SK-N-DZ (cell line): ENCODE measurements at places on chromosomes 5 and 9.

DNA sequence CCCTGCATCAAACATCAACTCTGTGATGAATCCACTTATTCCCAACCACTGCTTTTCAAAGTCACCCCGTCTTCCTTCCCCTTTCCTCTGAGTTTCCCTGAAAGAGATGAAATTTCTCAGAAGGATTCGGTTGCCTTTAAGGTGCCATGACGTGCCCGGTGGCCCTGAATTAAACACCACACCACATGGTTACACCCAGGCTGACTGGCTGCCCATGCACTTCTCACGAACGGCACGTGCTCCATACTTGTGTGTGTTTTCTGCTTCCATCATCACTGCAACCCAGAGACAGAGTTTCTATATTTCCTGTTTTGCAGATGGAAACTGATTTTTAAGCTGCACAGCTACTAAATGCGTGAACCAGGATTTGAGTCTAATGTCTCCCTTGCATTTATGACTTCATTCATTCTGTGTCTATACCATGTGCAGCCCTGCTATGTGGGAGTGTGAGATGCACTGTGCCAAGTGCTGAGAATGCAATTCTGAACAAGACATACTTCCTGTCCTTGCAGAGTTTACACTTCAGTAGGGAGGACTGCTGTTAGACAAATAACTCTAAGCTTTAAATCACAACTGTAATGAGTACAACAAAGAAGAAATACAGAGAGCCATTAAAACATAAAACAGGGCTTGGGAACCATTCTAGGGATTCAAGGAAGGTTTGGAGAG, 162.9 kb downstream of the NXNL2 start:
- no peak for DNase-seq

DNA sequence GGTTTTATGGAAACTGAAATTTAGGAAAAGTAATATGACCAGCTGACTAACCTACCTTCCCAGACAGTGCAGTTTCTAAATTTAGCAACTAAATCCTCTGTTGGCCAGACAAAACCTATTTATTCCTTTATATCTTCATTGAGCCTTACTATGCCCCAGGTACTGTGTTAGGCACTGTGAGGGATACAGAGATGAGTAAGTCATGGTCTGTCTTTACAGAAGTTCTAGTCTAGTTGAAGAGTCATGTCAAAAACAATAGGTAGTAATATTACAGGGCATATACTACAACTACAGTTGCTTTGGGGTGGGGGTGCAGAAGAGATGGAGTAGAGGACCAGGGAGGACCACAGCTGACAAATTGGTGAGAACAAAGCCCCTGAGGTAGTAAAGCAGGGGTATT, 42.8 kb downstream of the FBXO38 start:
- no peak for DNase-seq

GRCh38 chr5:172901788-172902496, 57.3 kb upstream of the RPL26L1 start:
- DNase-seq: no peak

DNA sequence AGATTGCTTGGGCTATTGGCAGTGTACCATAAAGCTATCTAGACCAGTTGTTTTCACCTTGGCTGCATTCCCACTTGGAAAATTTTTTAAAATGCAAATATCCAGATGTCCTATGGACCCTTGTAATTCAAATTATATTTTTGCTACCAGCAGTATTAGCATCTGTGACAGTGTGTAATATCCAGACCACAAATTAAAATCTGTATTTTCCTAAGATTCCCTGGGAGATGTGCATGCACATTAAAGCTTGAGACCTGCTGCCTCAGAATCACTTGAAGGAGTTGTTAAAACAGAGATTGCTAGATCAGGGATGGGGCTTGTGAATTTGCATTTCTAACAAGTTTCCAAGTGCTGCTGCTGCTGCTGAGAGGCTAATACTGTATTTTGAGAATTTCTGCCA, 381.2 kb upstream of the PDE4D start:
- DNase-seq: no peak

- no peak for DNase-seq
Observed at GRCh38 chr9:72351538-72352453, 13.2 kb downstream of the ZFAND5 start.

GRCh38 chr9:77954013-77954665, 77.5 kb downstream of the GNAQ start:
- DNase-seq: no peak

GRCh38 chr9:134657666-134658377, 16.2 kb downstream of the COL5A1 start:
- no peak for DNase-seq

GRCh38 chr5:162283609-162284008, 216.0 kb downstream of the GABRG2 start:
- DNase-seq: no peak

GRCh38 chr9:137916540-137916939, 39.0 kb downstream of the CACNA1B start:
- no peak for DNase-seq

DNA sequence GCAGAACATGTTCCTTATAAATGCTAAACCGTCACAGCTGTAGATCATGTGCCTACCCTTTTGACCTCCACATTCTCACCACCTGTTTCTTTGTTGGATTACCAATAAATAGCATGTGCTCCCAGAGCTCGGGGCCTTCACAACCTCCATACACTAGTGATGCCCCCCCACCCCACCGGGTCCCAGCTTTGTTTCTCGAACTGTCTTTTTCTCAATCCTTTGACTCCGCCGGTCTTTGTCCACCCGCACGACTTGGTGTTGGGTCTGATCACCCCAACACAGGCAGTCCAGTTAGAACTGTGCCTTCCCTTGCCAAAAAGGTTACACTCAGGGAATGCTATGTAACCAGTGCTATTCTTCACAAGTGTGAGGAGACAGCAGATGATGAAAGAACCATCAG, 485.9 kb upstream of the C9orf72 start:
- DNase-seq: no peak

DNA sequence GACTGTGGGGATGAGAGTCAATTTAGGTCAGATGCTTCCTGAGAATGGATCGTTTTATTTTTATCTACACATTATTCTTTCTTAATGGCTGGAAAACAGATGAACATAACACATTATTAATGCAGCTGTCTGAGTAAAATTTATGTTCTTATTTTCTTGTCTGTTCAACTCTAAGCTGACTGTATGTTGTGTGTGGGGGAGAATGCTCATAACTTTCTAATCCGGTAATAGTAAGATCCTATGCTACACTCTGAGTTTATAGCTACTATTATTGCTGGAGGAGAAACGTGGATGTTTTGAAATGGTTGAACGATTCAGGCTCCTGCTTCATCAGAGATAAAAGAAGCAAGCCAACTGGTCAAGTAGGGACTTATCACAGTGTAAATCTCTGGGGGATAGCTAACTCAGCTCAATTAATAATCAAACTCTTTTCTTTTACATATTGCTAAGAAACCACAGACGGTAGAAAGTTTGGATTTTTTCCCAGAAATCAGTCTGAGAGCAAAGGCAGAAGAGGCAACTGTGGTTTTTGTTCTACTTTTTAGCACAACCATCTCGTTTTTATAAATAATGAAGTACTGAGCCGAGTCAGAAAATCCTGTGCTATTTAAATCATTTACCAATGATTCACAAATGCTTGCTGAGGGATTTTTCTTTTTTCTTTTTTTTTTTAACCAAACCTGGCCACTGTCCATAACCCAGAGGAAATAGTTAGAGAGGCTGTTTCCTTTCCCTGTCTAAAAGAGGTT, 265.0 kb upstream of the FAM174A start:
- no peak for DNase-seq

GRCh38 chr5:157820593-157821252, 38.2 kb downstream of the CLINT1 start:
- DNase-seq: peak; percentile 49

- no peak for DNase-seq
Observed at GRCh38 chr9:134434894-134435506, 108.7 kb downstream of the RXRA start.

DNA sequence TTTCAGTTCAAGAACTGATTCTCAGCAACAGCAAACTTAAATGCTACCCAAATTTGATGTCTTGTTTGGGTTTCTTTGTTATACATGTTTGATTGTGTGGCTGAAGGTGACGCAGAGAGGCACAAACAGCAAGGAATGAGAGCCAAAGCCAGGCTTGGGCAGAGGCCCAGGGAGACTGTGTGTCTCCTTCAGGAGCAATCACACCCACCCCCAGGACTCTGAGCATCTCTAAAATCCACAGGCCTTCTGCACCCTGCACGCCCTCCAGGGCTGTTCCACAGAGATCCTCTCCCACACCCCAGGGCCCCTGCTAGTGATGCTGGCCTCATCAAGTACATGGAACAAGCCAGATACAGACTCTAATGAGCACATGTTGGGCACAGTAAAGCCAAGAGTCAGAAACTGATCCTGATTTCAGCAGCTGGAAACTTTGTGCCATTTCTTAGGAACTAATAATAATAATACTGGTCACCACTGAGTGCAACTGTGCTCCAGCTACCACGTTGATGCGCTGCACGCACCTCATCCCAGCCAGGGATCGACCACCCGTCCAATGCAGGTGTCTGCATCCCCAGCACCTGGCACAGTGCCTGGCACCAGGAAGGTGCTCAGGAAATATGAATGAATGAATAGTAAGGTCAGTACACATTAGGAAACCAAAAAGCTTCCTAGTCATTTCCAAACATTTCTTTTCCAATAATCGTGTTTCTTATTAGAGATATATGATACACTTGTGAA, 54.6 kb upstream of the TCF7 start:
- DNase-seq: no peak

DNA sequence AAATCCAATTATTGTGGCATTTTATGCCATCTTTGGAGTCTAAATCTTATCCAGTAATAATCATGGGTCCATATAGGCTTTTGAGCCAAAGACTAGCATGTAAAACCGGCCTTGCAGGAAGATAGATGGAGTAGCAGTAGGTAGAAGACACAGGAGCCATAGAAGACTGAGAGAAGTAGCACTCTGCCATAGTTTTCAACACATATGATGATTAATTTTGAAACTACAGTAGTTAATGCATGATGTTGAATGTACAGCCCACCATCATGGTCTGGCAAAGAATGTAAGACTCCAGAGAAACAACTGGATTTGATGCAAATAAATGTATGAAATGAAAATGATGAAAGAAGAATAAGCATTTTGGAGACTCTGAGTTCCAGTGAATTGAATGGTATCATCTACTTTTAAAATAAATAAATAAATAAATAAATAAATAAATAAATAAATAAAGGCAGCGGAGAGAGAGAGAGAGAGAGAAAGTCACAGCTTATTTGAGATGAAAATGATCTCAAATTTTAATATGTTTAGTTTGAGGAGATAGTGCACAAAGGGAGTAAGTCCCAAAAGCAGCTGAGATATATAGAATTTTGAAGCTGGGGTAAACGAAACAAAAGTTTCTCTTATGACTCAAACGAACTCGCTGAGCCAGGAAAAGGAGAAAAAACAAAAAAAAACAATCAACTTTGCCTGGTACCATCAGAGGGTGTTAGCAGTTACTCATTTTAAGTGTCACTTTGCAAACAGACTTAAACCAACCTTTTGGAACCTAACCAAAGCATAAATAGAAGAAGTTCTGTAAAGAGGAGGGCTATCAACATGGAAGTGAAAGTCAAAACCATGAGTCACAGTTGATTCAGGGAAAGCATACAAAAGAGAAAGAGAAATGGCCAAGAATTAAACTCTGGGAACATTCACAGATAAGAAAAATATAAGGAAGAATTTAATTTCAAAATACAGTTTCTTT, 388.7 kb downstream of the CETN3 start:
- DNase-seq: no peak

DNA sequence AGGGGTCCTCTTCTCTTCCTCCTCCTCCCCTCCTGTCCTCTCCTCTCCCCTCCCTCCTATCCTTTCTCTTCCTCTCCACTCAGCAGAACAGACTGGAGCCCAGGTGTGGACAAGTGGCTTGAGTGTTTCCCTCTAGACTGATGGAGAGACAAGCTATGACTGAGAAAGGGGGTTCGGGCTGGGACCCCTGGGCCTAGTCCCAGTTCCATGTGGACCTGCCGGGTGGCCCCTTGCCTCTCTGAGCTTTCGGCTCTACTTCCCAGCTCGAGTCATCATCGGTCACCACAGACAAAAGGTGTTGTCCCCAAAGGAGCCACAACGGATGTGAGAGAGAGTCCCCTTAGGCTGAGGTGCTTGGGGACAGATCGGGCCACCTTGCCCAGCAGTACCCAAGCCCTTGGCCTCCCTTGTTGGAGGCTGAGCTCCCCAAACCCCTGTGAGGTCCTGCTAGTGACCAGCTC, 3.4 kb upstream of the RXRA start:
- DNase-seq: no peak

GRCh38 chr9:114370251-114370967, 17.4 kb downstream of the AKNA start:
- no peak for DNase-seq

- no peak for DNase-seq
Observed at GRCh38 chr9:91208419-91208745, 153.3 kb downstream of the AUH start.

DNA sequence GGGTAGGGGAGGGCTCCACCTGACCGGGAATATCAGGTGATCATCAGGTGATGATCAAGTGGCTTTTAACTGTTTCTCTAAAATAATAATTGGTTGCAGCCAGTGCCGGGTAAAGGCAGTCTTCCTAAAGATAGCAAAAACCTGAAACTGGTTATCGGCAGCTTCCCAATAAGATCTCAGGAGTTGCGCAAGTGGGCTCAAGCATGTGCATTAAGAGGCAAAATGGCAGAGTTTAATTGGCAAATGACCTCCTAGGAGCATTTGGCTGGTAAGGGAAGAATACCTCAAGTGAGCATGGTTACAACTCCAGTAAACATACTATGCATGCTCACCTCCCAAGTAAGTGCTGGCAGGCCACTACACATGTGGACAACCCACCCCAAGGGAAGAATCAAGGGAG, 4.2 kb downstream of the C1QTNF3 start:
- no peak for DNase-seq

DNA sequence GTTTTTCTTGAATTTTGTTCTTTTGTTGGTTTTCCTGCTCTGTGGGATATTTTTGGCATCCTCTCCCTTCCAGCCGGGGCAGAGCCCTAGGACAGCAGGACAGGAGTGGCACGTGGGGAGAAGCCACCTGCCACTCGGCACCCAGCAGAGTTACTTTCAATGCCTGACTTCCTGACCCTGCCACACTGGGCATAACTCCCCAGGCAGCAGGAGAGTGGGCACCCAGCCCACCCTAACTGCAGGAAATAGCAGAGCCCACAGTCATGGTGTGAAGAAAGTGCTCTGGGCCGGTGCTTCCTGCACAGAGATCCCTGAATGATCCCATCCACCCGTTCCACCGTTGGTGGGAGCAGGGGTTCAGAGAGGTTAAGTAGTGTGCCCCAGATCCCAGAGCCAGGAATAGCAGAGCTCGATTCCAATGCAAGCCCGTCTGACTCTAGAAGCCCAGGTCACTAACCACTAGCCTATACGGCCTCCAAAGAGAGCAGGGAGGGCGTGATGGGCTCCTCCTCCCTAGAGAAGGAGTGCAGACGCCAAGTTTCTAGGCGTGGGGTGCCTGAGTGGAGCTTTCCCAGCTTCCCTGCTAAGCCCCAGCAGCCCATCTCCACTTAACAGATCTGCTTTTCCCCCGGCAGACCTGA, 8.1 kb upstream of the NUP214 start:
- DNase-seq: no peak
